ENCODE measurements at places on chromosomes 3 and 15. TPM values are rescaled to one million over a fixed set of nuclear protein-coding genes. Genes with fewer than 3 reads are reported as not detected.

The DUOX2 gene
- total RNA-seq, result not detected

The TMC3 gene
- not detected for total RNA-seq

The CLSTN2 gene
- under 0.01 TPM for total RNA-seq

The MESP2 gene
- total RNA-seq, result 0.99 TPM

The LRRC15 gene
- total RNA-seq, result 2.3 TPM

The C3orf49 gene
- total RNA-seq, result not detected

GRCh38 chr3:137348936-137349335 lies 391.2 kb downstream of the IL20RB start:
- DNase-seq, result no peak
- no peaks in the 10 kb centered on the region for H3K27me3 ChIP-seq
- no peak overlapping the region for H3K4me3 ChIP-seq

GRCh38 chr3:58952128-58952917 lies 97.5 kb downstream of the CFAP20DC start:
- H3K4me3 ChIP-seq, result no peak overlapping the region
- no peaks in the 10 kb centered on the region for H3K27me3 ChIP-seq
- H3K27ac ChIP-seq, result no peak overlapping the region
- no peaks in the 10 kb centered on the region for H3K4me1 ChIP-seq
- no peaks in the 10 kb centered on the region for H3K36me3 ChIP-seq
- no peak for DNase-seq

DNA sequence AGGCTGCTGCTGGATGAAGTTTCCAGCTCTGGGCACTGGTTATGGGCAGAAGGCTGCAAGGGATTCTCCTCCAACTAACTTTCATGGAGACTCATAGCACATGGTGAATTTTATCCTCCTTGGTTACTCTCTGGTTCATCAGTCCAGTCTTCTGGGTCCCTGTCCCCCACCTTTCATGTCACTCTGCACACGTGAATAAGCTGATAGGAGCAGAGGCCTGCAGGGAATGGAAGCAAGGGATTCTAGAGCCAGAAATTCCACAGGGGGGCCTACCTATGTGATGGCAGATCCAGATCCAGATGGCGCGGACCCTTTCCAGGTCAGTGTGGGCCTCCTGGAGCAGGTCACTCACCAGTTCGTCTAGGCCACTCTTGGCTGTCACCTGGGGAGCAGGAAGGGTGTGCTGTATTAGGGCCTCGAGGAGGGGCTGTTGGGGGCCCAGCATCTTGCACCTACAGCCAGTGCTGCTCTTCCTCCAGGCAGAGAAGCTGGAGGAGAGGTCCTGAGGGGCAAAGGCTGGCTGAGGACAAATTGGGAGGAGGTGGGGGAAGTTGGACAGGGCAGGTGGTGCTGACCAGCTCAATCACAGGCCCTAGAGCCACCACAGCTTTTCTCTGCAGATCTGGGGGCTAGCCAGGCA lies 30.2 kb downstream of the KY start:
- H3K4me3 ChIP-seq, result no peak overlapping the region
- H3K4me1 ChIP-seq, result no peaks in the 10 kb centered on the region
- no peak for DNase-seq
- no peak overlapping the region for H3K27ac ChIP-seq
- no peaks in the 10 kb centered on the region for H3K27me3 ChIP-seq
- no peaks in the 10 kb centered on the region for H3K36me3 ChIP-seq

DNA sequence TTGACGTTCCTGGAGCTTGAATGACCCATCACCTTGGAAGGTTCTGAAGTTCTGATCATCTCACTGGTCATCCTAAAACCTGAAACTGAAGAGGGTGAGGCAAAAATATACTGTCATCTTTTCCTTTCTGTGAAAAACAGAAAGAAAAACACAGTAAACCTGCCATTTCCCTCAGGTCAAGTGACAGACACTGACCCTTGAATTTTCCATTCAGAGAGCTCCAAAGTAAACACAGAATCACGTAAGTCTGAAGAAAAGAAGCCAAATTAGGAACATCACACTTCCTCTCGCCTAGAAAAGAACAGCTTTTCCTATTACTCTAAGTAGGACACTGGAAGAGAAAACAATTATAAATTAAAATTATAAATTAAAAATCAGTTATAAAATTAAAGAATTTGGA lies 78.7 kb upstream of the TGFBR2 start:
- no peaks in the 10 kb centered on the region for H3K27me3 ChIP-seq
- H3K27ac ChIP-seq, result no peak overlapping the region
- DNase-seq, result peak; percentile 11
- H3K4me3 ChIP-seq, result no peak overlapping the region

DNA sequence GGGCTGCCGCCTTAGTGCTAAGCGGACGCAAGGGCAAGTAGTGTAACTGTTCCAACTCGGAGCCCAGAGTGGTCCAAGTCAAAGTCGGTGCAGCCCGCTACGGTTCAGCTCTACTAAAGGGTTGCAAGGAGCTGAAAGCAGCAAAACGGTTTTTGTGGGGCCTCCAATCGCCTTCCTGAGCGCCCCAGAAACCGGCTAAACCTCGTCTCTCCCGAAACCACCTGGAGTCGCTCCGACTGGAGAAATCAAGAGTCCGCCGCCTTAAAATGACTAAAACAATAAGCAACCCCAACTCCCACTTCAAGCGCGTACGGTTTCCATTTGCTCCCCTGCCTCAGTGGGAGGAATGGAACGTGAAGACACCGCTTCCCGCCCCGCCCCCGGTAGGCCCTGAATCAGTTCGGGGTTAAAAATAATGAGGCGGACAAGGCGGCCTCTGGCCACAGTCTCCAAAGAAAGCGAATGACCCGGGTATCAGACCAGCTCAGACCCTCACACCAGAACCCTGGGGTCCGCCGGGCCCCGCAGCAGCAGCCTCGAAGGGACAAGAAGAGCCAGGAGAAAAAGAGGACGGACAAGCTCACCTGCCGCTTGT lies 401 bp downstream of the SEC11A start:
- peaks cover 2% of the 10 kb centered on the region for H3K36me3 ChIP-seq
- no peaks in the 10 kb centered on the region for H3K27me3 ChIP-seq
- peaks cover 2% of the 10 kb centered on the region for H3K4me1 ChIP-seq
- peak overlapping the region; percentile 83 for H3K27ac ChIP-seq
- H3K4me3 ChIP-seq, result peak overlapping the region; percentile 94

GRCh38 chr3:52771334-52771681 lies 568 bp upstream of the NEK4 start:
- H3K36me3 ChIP-seq, result no peaks in the 10 kb centered on the region
- DNase-seq, result no peak
- H3K4me1 ChIP-seq, result no peaks in the 10 kb centered on the region
- peak overlapping the region; percentile 92 for H3K4me3 ChIP-seq
- H3K27ac ChIP-seq, result peak overlapping the region; percentile 75
- no peaks in the 10 kb centered on the region for H3K27me3 ChIP-seq

DNA sequence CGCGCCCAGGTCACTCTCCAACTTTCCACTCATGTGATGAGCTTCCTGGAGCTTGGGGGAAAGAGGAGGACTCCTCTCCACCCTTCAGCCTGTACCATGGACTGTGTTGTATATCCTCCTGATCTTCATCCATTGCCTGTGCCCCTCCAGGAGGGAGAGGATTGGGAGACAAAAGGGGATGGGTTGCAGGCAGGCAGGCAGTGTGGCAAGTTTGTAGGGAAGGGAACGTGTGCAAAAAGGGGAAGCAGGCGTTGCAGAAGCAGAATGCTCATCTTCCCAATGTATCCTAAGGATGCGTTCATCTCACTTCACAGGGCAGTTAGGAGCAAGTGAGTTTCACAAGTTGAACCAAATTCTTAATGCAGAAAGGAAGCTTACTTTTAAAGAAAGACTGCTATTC lies 28.1 kb upstream of the GHSR start:
- H3K27ac ChIP-seq, result no peak overlapping the region
- no peaks in the 10 kb centered on the region for H3K27me3 ChIP-seq
- DNase-seq, result no peak
- H3K36me3 ChIP-seq, result no peaks in the 10 kb centered on the region

DNA sequence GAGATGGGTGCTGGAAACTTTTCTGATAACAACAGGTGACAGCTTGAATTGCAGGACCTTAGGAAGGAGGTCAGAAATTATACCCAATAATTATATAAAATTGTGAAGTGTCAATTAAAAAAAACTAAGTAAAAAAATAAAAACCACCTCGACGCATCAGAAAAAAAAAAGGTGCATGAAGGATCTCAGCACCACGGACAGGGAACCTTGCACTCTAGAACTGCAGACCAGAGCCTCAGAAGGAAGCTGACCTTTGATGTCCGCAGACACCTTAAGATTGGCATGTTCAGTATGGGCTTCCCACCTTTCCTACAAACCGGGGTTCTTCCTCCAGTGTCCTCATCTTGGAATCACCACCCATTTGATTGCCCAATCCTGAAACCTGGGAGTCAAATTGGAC lies 60.9 kb downstream of the SCN10A start:
- H3K36me3 ChIP-seq, result no peaks in the 10 kb centered on the region
- no peaks in the 10 kb centered on the region for H3K4me1 ChIP-seq
- H3K4me3 ChIP-seq, result no peak overlapping the region
- no peak for DNase-seq
- no peaks in the 10 kb centered on the region for H3K27me3 ChIP-seq

DNA sequence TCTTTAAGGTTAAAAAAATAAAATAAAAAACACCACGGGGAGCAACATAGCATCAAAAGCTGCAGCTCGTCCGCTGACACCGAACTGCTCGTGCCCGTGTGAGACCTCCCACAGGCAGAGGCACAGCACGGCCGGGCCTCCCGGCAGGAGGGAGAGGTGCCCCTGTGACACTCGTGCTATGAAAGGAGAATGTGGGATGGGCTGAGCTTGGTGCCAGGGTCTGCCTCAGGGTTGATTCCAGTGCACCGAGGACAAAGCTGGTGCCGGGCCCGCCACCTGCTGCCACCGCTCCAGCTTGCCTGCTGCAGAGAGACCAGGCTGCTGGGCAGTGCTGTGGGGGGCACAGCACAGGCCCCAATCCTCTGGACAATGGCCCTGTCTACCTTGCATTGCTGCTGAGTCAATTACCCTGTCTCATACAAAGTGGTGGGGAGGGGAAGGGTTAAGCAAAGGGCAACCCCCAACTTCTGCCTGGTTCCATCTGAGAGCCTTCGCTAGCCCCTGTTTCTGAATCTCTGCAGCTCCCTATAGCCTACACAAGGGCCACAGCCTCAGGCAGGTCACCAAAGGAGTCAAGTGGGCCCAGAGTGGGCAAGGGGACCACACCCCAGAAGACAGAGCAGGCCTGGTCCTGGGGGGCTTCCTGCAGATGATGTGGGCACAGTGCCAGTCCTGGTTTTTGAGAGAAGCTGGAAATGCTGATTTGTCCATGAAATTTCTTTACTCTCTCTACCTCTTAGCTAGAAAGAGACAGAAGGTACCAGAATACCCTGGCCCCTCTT lies 74.0 kb upstream of the SNRPA1 start:
- no peaks in the 10 kb centered on the region for H3K4me1 ChIP-seq
- no peaks in the 10 kb centered on the region for H3K27me3 ChIP-seq
- no peak overlapping the region for H3K4me3 ChIP-seq
- no peak overlapping the region for H3K27ac ChIP-seq
- no peaks in the 10 kb centered on the region for H3K36me3 ChIP-seq

DNA sequence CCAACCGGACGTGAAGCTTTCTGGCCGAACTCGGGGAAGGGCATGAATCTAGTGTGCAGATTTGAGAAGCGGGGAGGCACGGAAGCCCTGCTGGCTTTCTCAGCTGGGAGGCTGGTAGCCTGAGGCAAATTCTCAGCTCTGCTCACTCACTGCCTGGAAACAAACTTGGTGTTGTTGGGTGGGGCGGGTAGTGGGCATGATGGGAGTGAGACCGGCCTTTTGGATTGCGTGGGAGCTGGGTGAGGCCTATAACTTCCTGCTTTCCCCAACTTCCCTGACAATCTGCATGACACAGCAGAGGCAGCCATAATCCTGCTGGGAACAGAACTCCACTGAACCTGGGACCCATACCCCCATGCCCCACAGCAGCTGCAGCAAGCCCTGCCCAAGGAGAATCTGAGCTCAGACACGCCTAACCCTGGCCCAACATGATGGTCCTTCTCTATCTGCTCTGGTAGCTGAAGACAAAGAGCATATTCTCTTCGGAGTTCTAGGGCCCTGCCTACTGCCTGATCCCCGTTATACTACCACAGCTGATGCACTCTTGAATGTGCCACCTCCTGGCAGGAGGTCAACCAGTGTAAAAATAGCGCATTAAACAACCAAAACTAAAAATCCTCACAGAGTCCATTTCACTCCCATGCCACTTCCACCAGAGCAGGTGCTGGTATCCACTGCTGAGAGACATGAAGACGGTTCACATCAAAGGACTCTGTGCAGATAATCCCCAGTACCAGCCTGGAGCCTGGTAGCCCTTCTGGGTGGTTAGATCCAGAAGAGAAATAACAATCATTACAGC lies 44.7 kb downstream of the CEP70 start:
- H3K27me3 ChIP-seq, result no peaks in the 10 kb centered on the region
- H3K4me3 ChIP-seq, result no peak overlapping the region
- H3K4me1 ChIP-seq, result no peaks in the 10 kb centered on the region
- no peak for DNase-seq

DNA sequence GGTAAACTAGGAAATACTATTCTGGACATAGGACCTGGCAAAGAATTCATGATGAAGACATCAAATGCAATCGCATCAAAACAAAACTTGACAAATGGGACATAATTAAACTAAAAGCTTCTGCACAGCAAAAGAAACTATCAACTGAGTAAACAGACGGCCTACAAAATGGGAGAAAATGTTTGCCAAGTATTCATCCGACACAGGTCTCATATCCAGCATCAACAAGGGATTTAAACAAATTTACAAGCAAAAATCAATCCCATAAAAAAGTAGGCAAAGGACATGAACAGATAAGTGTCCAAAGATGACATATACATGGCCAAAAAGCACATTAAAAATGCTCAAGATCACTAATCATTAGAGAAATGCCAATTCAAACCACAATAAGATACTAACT lies 1088.9 kb downstream of the NAALADL2 start:
- H3K27ac ChIP-seq, result no peak overlapping the region
- no peak for DNase-seq
- no peaks in the 10 kb centered on the region for H3K27me3 ChIP-seq
- no peaks in the 10 kb centered on the region for H3K36me3 ChIP-seq
- no peak overlapping the region for H3K4me3 ChIP-seq
- H3K4me1 ChIP-seq, result no peaks in the 10 kb centered on the region

DNA sequence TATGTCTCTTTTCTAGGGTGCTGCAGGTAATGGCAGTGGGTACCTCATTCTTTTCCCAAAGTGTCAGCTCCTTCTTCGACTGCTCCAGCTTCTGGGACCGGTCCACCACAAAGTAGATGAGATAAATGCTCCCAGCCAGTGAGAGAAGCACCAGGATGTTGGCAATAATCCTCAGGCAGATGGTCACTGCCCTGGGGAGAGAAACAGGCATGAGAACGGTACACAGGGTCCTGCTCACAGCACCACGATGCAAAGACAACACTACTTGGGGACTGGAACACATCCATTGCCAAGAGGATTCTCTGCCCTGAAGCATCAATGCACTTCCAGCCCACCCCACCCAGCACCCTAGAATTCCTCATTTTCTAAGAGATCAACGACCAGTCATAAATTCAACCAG lies 22.4 kb downstream of the TMC3 start:
- no peaks in the 10 kb centered on the region for H3K36me3 ChIP-seq
- H3K4me1 ChIP-seq, result no peaks in the 10 kb centered on the region
- no peak for DNase-seq
- no peak overlapping the region for H3K4me3 ChIP-seq

GRCh38 chr3:121988146-121988545 lies 33.9 kb downstream of the ILDR1 start:
- H3K27ac ChIP-seq, result no peak overlapping the region
- H3K4me3 ChIP-seq, result no peak overlapping the region
- no peaks in the 10 kb centered on the region for H3K36me3 ChIP-seq
- no peaks in the 10 kb centered on the region for H3K27me3 ChIP-seq

GRCh38 chr3:86790884-86791549 lies 199.9 kb downstream of the VGLL3 start:
- H3K36me3 ChIP-seq, result no peaks in the 10 kb centered on the region
- no peaks in the 10 kb centered on the region for H3K27me3 ChIP-seq
- peak; percentile 63 for DNase-seq
